Suppressor macrophage (primary cell): ENCODE measurements at places on chromosomes 13 and 19.

DNA sequence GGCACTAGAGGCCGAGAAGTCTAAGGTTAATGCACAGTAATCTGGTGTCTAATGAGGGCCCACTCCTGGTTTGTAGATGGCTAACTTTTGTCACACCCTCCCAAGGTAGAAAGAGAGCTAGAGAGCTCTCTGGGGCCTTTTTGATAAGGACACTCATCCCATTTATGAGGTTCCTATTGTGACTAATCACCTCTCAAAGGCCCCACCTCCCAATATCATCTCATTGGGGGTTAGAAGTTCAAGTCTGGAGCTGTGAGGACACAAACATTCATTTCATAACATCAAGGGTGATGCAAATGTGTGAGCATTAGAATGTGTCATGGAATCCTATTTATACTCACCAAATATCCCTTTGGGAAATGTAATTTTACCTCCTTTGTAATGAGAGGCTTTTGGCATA, 79.2 kb upstream of the SLC10A2 start:
- DNase-seq = no peak

DNA sequence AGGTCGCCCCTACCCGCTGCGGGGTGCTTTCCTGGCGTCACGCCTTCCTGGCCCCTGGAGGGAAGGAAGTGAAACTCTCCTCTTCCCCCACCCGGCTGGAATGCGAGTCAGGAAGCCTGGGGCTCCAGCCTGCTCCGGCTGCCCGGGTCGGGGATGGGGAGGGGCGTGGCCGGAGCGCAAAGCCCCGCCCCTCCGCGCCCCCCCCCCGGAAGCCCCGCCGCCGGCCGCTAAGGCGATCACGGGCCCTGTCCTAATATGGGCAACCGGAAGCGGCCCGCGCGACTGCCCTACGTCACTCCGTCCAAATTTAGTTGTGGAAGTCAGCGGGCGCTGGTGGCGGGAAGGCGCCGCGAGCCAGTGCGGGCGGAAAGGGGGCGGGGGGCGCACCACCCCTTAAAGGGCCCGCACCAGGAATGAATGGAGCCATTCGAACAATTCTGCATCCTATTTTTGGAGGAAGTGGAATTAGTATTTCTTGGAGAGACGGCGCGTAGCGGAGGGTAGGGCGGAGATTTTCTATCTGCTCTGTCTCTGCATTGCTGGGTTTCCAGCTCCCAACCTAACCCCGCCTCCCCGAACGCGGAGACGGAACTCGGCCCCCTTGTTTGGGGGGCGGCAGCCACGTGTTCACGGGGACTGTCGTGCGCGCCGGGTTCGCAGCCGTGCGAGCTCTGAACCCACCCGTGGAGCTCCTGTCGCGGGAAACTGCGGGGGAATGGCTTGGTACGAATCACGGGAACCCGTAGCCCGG, 1.6 kb downstream of the IER2 start:
- DNase-seq = peak; percentile 99

GRCh38 chr19:10660346-10660745, 6.2 kb downstream of the ILF3 start:
- no peak for DNase-seq

DNA sequence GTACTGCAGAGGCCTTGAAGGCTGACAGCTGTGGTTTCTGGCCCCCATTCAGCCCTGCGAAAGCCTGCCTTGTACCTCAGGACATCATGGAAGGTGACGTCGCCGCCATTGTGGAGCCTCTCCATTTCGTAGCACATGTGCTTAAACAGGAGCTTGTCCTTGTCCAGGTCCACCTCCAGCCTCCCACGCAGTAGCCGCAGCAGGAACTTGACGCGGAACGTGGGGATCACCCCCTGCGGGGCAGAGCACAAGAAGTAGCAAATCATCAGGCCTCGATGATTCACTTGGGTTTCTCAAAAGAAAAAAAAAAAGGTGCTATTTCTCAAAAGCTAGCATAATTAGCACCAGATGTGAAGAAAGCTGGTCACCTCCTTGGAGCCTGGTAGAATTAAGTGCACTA, 351.0 kb downstream of the NALCN start:
- DNase-seq = no peak

DNA sequence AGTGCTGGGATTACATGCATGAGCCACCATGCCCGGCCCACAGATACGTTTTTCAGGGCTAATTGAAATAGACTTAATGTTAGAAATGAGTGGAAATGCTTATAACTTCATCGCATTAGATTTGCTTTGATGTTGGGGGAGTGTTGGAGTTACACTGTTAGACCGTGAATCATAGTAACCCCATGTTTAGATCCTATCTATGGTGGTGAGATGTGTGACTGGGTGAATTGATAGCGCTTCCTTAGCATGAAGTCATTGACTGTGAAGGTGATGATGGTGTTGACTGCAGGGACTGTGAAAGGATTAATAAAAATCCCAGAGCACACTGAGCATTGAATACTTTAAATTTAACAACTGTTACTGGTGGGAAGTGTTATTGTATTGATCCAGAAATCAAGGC, 1.7 kb downstream of the ZNF264 start:
- no peak for DNase-seq

- DNase-seq = no peak
Observed at GRCh38 chr19:17409990-17410389, 4.6 kb upstream of the BST2 start.

DNA sequence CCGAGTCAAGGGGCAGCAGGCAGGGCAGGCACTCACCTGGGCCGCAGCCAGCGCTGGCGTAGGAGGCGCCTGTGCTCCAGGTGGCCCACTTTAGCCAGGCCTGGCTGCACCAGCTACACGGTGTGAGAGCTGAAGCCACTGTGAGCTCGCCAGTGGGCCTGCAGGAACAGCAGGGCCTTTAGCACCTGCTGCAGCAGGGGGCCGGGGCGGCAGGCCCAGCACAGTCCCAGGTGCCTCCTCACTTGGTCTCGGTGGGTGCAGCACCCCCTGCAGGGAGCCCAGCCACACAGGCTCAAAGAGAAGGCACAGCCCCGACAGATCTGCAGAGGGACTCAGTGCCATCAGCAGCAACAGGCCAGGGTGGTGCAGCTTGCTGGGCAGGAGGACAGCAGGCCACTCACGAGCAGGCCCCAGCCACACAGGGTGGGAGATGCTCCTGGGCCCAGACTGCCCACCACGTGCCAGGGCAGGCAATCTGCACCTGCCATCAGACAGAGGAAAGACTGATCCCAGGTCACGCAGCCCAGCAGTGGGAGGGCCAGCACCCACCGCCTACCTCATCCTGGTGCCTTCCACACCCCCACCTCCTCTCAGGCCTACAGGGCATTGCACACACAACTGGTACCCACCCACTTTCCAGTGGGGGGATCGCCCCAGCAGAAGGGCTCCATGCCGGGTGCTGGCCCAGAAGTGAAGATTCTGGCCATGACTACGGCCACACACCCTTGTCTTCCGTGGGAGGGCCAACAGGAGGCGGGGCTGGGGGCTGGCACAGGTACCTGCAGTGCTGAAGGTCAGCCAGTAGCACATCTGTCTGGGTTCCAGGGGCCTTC, 15.8 kb downstream of the ARHGAP33 start:
- DNase-seq = no peak

- no peak for DNase-seq
Observed at GRCh38 chr19:8388612-8388958, 1.6 kb upstream of the RAB11B start.

DNA sequence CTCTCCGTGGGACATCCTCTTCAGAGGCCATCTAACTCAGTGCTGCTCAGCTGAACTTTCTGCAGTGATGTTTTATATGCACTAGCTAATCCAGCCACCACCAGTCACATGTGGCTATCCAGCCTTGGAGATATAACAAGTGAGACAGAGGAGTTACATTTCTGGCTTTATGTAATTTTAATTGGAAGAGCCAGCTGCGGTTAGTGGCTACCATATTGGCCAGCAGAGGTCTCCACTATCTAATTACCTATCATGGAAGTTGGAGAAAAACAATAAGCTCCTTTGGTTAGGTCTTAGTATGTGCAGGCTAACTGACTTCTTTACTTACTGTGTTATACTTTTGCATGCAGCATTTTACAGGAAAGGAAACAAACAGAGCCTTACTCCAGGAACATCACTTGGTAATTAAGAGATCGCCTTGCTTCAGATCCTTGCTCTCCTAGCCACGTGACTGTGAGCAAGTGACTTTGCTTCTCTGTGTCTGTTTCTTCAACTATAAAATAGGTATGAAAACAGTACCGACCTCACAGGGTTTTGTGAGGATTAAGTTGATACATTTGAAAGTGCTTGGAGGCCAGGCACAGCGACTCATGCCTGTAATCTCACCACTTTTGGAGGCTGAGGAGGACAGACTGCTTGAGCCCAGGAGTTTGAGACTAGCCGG, 1.6 kb upstream of the KLK10 start:
- peak; percentile 64 for DNase-seq

DNA sequence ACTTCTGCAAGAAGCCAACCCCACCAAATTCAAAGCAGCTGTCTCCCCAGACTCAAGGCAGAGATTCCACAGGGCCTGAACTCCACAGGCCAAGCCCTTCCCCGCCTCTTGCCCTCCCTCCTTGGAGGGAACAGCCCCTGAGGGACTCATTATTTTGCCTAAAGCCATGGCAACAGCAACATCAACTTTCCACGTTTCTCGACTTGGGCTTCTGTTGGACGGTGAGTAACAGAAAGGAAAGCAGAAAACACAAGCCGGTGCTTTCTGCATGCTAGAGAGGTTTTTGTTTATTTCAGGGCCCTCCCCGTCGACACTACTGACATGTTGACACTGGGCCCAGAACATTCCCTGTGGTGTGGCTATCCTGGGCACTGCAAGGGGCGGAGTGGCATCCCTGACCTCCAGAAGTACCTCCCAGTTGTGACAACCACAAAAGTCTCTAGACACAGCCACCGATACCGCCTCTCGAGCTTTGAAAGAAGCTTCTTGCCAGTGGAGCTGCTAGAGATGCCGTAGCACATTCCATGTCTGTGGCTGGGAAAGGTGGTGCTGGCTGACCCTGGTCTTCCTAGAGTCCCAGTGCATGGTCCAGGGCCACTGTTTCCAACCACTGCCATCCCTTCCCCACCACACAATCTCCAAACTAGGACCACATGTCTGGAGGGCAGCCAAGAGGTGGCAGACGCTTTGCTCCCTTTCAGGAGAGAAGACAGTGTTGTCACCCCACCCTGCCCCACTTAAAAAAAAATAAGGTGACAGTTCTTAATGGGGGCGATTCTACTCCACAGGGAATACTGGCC, 12.8 kb downstream of the CAPS start:
- DNase-seq = no peak

DNA sequence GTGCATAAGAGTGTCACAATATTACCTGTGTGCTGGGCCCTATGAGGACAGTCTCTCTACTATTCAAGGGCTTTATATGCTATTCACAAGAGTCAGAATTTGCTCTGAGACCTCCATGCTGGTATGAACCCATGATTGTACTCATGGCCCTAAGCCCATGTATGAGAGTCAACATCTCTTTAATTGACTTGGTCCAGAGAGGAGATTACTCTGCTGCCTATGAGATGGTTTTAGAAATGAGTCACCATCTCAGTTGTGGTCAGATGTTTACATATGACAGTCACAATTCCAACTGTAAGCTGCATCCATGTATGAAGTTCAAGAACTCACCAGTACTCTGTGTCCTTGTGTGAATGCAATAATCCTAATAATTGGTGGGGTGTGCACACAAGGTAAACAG, 19.9 kb upstream of the ZNF208 start:
- no peak for DNase-seq

DNA sequence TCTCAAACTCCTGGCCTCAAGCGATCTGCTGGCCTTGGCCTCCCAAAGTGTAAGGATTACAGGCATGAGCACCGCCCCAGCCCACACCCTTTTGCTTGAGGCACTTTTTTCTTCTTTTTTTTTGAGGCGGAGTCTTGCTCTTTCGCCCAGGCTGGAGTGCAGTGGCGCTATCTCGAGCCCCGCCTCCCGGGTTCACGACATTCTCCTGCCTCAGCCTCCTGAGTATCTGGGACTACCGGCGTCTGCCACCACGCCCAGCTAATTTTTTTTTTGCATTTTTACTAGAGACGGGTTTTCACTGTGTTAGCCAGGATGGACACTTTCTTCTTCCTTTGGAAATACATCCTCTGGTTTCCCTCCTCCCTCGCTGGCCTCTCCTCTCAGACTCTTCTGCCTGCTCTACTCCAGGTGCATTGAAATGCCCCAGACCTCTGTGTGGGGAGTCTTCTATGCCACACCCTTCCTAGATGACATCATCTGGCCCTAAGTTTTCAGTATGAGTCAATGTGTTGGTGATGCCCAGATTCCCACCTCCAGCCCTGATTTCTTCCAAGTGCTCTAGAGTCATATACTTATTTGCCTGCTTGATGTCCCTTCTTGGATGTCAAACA, 20.7 kb upstream of the TPT1 start:
- DNase-seq = no peak

GRCh38 chr13:77114271-77114670, 87.3 kb upstream of the FBXL3 start:
- DNase-seq = no peak

- no peak for DNase-seq
Observed at GRCh38 chr19:1560286-1560882, 7.7 kb downstream of the MEX3D start.

GRCh38 chr13:107824635-107825034, 390.7 kb downstream of the LIG4 start:
- no peak for DNase-seq

- DNase-seq = peak; percentile 23
Observed at GRCh38 chr13:44117351-44117750, 237.6 kb downstream of the LACC1 start.

DNA sequence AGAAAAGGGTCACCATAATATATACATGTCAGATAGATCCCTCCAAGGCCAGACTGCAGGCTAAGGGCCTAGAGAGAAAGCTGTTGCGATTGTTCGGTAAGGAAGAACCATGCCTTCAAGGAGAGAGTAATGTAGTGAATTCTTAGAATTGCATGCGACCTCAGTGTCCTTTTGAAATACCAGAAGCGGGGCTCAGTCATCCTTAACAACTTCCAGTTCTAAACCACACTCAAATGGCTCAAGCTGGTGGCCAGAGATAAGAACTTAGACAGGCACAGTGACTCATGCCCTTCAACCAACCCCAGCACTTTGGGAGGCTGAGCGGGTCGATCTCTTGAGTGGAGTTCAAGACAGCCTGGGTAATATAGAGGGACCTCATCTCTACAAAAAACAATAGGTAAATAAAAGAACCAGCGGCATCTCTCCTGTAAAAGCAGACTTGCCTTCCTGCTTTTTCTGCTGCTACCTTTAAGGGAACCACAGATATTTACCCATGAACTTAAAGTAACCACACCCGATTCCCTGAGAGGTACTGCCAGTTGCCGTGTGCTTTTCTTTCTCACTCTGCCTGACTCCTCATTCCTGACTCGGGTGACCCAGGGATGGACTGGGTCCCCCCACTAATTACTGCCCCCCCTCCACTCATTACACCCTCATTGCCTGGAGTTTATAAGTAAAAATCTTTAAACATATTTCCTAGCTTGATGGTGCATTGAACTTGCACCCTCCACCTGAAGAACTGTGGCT, 15.4 kb upstream of the SIGLEC6 start:
- DNase-seq = peak; percentile 55

- no peak for DNase-seq
Observed at GRCh38 chr19:7832781-7833180, 2.8 kb downstream of the EVI5L start.

DNA sequence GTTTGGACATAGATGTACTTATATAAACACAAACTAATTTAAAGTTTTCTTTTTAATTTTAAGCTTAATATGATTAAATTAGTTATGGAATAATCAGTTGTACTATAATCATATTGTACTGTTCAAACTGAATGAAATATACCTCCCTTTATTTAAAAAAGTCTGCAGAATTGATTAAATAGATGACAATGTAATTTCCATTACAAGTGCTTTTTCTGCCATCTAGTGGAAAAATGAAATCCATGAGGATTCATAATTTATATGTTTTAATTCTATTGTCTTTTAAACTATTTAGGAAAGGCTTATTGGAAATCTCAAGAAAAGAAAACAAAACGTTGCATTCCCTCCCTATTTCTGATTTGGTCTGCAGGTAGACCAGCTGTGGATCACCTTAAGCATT, 30.9 kb downstream of the MZT1 start:
- no peak for DNase-seq
